Naive thymus-derived CD8-positive, alpha-beta T cell (primary cell): ENCODE measurements at places on chromosomes 2 and 18. TPM values are rescaled to one million over a fixed set of nuclear protein-coding genes. Genes with fewer than 3 reads are reported as not detected.

DNA sequence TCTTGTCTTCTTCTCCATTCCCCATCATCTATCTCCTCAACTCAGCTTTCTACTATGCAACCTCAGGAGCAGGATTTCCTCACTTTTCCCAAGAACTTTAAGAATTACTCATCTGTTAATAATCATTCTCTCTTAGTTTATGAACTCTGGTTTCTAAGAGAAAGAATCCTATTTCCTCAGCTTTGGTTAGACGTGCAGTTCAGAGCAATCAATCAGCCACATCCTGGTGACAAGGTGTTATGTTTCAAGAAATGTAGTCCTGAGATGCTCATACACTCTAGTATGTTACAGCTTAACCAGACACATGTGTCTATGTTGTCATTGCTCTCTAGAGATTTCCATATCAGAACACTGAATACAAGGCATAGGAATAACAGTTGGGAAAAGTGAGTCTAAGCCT is 277.9 kb downstream of the MBD2 start:
- no peak overlapping the region for H3K4me3 ChIP-seq
- peaks cover 5% of the 10 kb centered on the region for H3K36me3 ChIP-seq
- no peak overlapping the region for H3K27ac ChIP-seq
- no peaks in the 10 kb centered on the region for H3K4me1 ChIP-seq
- no peaks in the 10 kb centered on the region for H3K27me3 ChIP-seq

- no peaks in the 10 kb centered on the region for H3K27me3 ChIP-seq
- no peak for DNase-seq
- H3K4me3 ChIP-seq, result no peak overlapping the region
- no peaks in the 10 kb centered on the region for H3K4me1 ChIP-seq
- no peak overlapping the region for H3K27ac ChIP-seq
Measured at GRCh38 chr2:20506201-20506685, 59.4 kb downstream of the RHOB start.

DNA sequence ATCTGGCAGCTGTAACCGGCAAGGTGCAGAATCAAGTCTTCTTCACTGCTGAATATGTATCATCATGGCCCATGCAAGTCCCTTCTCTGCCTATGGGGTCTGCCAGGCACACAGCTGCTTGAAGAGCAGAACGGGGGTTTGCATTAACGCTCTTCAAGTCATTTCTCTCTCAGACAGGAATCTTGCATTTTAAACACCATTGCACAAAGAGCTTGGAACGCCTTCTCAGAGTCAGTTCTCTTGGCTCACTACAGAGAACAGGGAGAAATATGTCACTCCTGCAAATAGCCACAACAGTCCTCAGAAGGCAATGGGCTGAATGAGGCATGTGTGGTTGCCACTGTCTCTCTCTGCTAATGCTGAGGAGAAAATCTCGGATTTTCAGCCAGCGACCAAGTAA is 2173.5 kb upstream of the PIK3C3 start:
- no peak overlapping the region for H3K27ac ChIP-seq
- H3K27me3 ChIP-seq, result no peaks in the 10 kb centered on the region
- DNase-seq, result no peak
- no peaks in the 10 kb centered on the region for H3K36me3 ChIP-seq
- no peak overlapping the region for H3K4me3 ChIP-seq

GRCh38 chr2:196293751-196294515 is 122.6 kb upstream of the STK17B start:
- no peaks in the 10 kb centered on the region for H3K27me3 ChIP-seq
- H3K4me1 ChIP-seq, result no peaks in the 10 kb centered on the region
- DNase-seq, result no peak

GRCh38 chr2:180412219-180412618 is 405.1 kb upstream of the CWC22 start:
- no peak overlapping the region for H3K27ac ChIP-seq
- DNase-seq, result no peak
- no peaks in the 10 kb centered on the region for H3K36me3 ChIP-seq
- peaks cover 2% of the 10 kb centered on the region for H3K27me3 ChIP-seq
- no peak overlapping the region for H3K4me3 ChIP-seq

- DNase-seq, result no peak
- no peaks in the 10 kb centered on the region for H3K4me1 ChIP-seq
- H3K4me3 ChIP-seq, result no peak overlapping the region
- H3K27me3 ChIP-seq, result no peaks in the 10 kb centered on the region
- H3K36me3 ChIP-seq, result no peaks in the 10 kb centered on the region
Measured at GRCh38 chr2:33246432-33246831, 230.0 kb upstream of the RASGRP3 start.

DNA sequence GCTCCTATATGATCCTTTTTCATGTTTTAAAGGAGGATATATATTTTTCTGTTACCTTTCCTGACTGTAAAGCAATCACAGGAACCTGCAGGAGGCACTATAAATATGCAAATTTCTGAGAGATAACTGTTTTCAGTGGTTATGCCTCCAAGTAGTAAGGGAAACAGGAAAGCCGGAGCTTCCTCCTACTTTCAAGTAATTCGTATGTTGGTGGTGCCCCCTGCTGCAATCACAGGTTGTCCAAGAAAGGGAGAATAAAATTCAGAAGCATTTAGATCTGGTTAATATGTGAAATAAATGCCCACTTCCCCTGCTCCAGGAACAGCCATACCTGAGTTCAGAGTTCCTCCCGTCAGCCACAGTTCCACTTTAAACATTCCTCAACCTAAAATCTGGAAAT is 12.0 kb upstream of the BCL11A start:
- H3K4me3 ChIP-seq, result no peak overlapping the region
- no peak for DNase-seq
- H3K36me3 ChIP-seq, result no peaks in the 10 kb centered on the region
- peaks cover 2% of the 10 kb centered on the region for H3K4me1 ChIP-seq
- no peak overlapping the region for H3K27ac ChIP-seq

DNA sequence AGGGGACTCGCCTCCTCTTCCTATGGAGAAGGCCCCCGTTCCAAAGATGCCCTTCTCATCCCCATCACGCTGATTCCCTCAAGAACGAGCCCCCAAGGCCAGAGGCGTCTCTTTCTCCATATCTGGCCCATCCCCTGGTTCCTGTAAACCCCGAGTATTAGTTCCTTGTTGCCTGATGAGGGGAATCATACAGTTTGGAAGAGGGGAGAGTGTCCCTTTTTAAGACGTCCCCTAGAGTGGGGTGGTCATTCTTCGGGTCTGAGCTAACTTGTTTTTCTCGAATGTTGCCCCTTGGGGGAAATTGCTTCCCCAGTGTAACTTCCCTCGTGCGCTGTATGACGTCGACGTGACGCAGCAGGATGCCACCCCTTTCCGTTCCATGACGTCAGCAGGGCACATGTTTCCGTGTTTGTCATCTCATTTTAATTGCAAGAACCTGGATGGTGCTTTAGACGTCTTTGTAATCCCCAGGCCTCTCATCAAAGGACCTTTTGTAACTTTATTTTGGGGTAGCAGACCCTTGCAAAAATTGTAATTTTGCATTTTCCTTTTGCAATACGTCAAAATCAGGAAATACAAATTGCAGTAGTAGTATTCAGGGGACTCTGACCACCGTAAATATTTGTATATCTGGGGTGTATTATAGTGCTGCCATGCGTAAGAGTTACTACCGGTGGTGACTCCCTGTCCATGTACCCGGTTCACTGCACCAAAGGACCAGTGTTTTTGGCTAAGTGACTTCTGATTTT is 569 bp downstream of the BABAM2 start:
- peaks cover 22% of the 10 kb centered on the region for H3K36me3 ChIP-seq
- H3K27ac ChIP-seq, result peak overlapping the region; percentile 100
- no peaks in the 10 kb centered on the region for H3K27me3 ChIP-seq
- peak overlapping the region; percentile 97 for H3K4me3 ChIP-seq
- peaks cover 51% of the 10 kb centered on the region for H3K4me1 ChIP-seq

DNA sequence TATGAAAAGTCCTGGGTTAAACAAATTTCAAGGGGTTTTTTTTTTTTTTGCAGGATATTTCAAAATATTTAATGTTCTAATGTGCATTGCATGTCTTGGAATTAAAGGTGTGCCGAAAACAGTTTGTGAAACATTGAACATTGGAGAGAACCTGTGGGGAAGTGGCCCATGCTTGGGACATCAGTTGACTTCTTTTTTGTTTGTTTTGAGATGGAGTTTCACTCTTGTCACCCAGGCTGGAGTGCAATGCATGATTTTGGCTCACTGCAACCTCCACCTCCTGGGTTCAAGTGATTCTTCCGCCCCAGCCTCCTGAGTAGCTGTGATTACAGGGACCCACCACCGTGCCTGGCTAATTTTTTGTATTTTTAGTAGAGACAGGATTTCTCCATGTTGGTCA is 71.0 kb upstream of the RAPH1 start:
- no peaks in the 10 kb centered on the region for H3K36me3 ChIP-seq
- H3K27me3 ChIP-seq, result no peaks in the 10 kb centered on the region
- H3K27ac ChIP-seq, result no peak overlapping the region
- H3K4me1 ChIP-seq, result no peaks in the 10 kb centered on the region
- DNase-seq, result no peak
- peak overlapping the region; percentile 58 for H3K4me3 ChIP-seq

DNA sequence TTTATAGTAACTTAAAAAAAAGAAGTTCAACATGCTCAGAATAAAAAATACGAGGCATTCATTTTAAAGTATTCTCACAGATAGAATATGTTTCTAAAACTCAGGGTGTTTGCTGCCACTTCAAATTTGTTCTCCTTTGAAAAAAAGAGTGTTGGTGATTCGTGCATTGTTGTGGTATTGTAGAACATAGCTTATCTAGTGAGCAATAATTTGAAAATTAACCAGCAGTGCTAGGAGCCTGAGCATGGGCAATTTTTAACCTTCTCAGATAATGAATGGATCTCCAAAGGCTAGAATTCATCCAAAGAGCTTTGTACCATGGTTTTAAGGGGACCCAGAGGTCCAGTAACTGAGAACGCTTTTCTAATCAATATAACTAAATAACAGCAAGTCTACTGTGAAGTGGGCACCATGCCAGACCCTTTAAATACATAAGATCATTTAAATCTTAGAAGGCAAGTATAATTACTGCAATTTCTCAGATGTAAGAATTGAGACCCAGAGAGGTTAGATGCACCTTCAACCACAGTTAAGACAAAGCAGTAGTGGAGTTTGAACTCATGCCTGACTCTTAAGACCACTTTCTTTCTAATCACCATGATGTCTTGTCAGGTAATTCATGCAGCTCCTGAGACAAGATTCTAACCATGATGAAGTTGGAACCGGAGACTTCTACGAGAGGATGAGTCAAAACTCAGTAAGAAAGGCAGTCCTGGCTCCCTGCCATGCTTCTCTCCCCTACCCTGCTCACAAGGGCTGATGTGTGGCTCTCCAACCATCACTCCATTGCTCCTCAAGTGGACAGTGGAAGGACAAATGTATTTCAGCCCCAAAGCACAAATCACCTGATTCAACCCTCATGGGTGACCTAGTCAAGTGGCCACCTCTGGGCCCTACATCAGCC is 3.4 kb downstream of the CYRIA start:
- peaks cover 18% of the 10 kb centered on the region for H3K4me1 ChIP-seq
- no peak overlapping the region for H3K4me3 ChIP-seq
- DNase-seq, result no peak
- no peak overlapping the region for H3K27ac ChIP-seq

- H3K4me1 ChIP-seq, result no peaks in the 10 kb centered on the region
- no peaks in the 10 kb centered on the region for H3K36me3 ChIP-seq
- DNase-seq, result no peak
- peaks cover 11% of the 10 kb centered on the region for H3K27me3 ChIP-seq
- no peak overlapping the region for H3K4me3 ChIP-seq
- H3K27ac ChIP-seq, result no peak overlapping the region
Measured at GRCh38 chr2:88903749-88904353, 212.4 kb downstream of the RPIA start.

DNA sequence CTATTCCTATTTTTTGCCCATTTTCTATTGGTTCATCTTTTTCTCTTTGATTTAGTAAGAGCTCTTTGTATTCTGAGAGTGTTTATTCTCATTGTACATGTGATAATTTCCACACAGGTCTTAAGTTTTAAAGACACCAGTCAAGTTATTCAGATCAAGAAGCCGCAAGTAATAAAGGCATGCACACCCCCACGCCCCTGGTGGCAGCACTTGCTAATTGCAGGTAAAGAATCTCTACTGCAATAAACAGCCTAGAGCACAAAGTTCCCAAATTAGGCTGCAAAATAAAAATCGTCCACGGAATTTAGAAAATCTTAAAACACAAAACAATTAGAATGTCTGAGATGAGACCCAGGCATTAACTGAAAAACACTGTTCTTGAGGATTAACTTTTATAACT is 45.2 kb downstream of the ST3GAL5 start:
- H3K27ac ChIP-seq, result peak overlapping the region; percentile 53
- H3K27me3 ChIP-seq, result no peaks in the 10 kb centered on the region
- H3K4me1 ChIP-seq, result peaks cover 5% of the 10 kb centered on the region
- peaks cover 49% of the 10 kb centered on the region for H3K36me3 ChIP-seq

GRCh38 chr2:67846370-67847070 is 216.3 kb downstream of the C1D start:
- no peaks in the 10 kb centered on the region for H3K4me1 ChIP-seq
- peaks cover 24% of the 10 kb centered on the region for H3K27me3 ChIP-seq
- no peaks in the 10 kb centered on the region for H3K36me3 ChIP-seq
- H3K27ac ChIP-seq, result no peak overlapping the region
- H3K4me3 ChIP-seq, result no peak overlapping the region
- peak; percentile 12 for DNase-seq

- no peaks in the 10 kb centered on the region for H3K36me3 ChIP-seq
- no peak for DNase-seq
- H3K27me3 ChIP-seq, result no peaks in the 10 kb centered on the region
- no peak overlapping the region for H3K27ac ChIP-seq
Measured at GRCh38 chr2:99970292-99970868, 172.0 kb downstream of the AFF3 start.

DNA sequence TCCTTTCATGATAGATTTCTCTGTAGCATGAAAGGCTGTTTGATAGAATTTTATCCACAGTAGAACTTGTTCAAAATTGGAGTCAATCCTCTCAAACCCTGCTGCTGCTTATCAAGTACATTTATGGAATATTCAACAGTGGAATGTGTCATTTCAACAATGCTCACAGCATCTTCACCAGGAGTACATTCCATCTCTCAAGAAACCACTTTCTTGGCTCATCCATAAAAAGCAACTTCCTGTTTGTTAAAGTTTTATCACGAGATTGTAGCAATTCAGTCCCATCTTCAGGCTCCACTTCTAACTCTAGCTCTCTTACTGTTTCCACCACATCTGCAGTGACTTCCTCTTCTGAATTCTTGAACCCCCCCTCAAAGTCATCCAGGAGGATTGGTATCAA is 29.4 kb downstream of the PDCL3 start:
- H3K36me3 ChIP-seq, result no peaks in the 10 kb centered on the region
- no peak for DNase-seq
- no peaks in the 10 kb centered on the region for H3K27me3 ChIP-seq
- peaks cover 32% of the 10 kb centered on the region for H3K4me1 ChIP-seq

DNA sequence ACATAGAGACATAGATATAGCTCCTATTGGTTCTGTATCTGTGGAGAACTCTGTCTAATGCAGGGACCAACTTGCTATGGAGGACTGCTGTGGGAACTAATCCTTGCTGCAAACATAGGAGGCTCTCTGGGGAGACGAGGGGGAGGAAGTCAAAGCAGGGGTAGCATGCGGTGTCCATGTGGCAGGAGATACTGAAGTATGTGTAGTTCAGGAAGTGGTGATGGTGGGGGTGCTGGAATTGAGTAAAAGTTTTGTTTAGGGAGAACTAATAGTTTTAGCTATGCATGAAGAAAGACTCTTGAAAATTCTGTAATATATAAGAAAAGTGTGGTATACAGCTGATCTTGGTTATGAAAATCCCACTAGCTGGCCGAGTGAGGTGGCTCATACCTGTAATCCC is 62.0 kb downstream of the ANKRD44 start:
- peaks cover 81% of the 10 kb centered on the region for H3K4me1 ChIP-seq
- H3K27ac ChIP-seq, result peak overlapping the region; percentile 49
- H3K27me3 ChIP-seq, result no peaks in the 10 kb centered on the region

The CLEC4F gene
- total RNA-seq, result not detected

The AMMECR1L gene
- 14.0 TPM for total RNA-seq

The MARCHF4 gene
- not detected for total RNA-seq

The TMEM37 gene
- 0.36 TPM for total RNA-seq

The ABCB11 gene
- total RNA-seq, result 0.08 TPM

The LIMS4 gene
- total RNA-seq, result 0.23 TPM

The EMX1 gene
- total RNA-seq, result not detected

The ZNF521 gene
- not detected for total RNA-seq

The HOXD1 gene
- total RNA-seq, result not detected

The TTC27 gene
- 28.3 TPM for total RNA-seq
